ENCODE measurements at places on chromosomes 11 and 22. TPM values are rescaled to one million over a fixed set of nuclear protein-coding genes. Genes with fewer than 3 reads are reported as not detected.

Gene OR8G1
- not detected for total RNA-seq

Gene DNAJB7
- not detected for total RNA-seq

Gene SMIM35
- total RNA-seq: 0.55 TPM

Gene PIK3IP1
- total RNA-seq: 57.8 TPM

Gene CNTN5
- not detected for total RNA-seq

Gene BTBD18
- not detected for total RNA-seq

Gene HSPB2
- total RNA-seq: not detected

DNA sequence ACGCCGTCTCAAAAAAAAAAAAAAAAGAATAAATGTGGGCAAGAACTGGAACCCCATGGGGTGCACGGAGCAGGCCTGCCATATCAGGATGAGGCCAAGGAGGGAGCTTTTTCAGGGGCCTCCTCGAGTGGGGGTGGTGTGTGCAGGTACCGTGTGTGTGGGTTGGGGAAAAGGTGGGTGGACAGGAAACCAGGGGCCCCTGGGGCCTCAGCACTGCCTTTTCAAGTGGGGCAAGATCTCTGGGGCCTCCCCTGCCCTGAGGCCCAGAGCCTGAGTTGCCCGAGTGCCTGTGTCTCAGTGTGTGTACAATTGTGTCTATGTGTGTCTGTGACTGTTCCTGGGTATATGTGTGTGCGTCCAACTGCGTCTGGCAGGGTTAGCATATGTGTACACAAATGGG lies 23.8 kb downstream of the TEF start:
- no peak overlapping the region for H3K27ac ChIP-seq
- DNase-seq: no peak
- no peaks in the 10 kb centered on the region for H3K27me3 ChIP-seq

- DNase-seq: no peak
- H3K27ac ChIP-seq: no peak overlapping the region
- no peaks in the 10 kb centered on the region for H3K36me3 ChIP-seq
- no peaks in the 10 kb centered on the region for H3K4me1 ChIP-seq
- H3K4me3 ChIP-seq: no peak overlapping the region
- H3K27me3 ChIP-seq: no peaks in the 10 kb centered on the region
These were observed 20.3 kb downstream of the OR5J2 start for GRCh38 chr11:56196705-56197104.

DNA sequence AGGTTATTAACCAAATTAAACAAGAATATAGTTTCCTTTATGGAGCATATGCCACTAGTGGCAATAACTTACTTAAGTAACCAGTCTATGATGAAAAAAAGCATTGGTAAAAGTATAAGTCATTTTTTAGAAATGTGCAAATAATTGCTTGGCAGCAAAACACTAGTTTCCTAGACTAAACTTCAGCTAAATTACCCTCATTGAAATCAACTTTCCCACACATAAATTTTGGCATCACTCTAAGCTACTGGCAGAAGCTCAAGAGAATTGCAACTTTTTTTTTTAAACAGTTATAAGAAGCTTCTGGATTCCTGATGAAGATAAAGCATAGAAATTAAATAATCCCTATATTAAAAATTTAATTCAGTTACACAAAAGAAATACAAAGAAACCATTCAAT lies 12.5 kb downstream of the CCDC34 start:
- H3K27me3 ChIP-seq: no peaks in the 10 kb centered on the region
- DNase-seq: no peak
- H3K27ac ChIP-seq: no peak overlapping the region
- no peaks in the 10 kb centered on the region for H3K4me1 ChIP-seq

DNA sequence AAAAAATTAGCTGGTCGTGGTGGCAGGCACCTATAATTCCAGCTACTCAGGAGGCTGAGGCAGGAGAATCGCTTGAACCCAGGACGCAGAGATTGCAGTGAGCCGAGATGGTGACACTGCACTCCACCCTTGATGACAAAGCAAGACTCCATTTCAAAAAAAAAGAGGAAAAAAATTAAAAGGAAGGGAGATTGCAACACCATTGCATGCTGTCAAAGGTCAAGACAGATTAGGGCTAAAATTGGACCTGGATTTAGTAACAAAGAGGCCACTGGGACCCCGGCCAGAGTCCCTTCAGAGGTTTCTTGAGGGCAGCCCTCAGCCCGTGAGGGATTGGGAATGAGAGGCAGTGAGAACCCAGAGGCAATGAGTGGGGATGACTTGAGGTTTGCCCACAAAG lies 8.2 kb upstream of the MAFF start:
- H3K4me1 ChIP-seq: peaks cover 21% of the 10 kb centered on the region
- no peak overlapping the region for H3K4me3 ChIP-seq
- H3K36me3 ChIP-seq: no peaks in the 10 kb centered on the region
- H3K27ac ChIP-seq: no peak overlapping the region
- no peak for DNase-seq

GRCh38 chr11:124536520-124536919 lies 6.9 kb downstream of the OR8B12 start:
- H3K27me3 ChIP-seq: peaks cover 2% of the 10 kb centered on the region
- H3K4me3 ChIP-seq: no peak overlapping the region
- no peak overlapping the region for H3K27ac ChIP-seq
- H3K36me3 ChIP-seq: no peaks in the 10 kb centered on the region

GRCh38 chr22:19904174-19904856 lies 37.3 kb upstream of the COMT start:
- no peak overlapping the region for H3K27ac ChIP-seq
- no peaks in the 10 kb centered on the region for H3K27me3 ChIP-seq
- H3K4me3 ChIP-seq: no peak overlapping the region
- no peaks in the 10 kb centered on the region for H3K36me3 ChIP-seq
- no peaks in the 10 kb centered on the region for H3K4me1 ChIP-seq

DNA sequence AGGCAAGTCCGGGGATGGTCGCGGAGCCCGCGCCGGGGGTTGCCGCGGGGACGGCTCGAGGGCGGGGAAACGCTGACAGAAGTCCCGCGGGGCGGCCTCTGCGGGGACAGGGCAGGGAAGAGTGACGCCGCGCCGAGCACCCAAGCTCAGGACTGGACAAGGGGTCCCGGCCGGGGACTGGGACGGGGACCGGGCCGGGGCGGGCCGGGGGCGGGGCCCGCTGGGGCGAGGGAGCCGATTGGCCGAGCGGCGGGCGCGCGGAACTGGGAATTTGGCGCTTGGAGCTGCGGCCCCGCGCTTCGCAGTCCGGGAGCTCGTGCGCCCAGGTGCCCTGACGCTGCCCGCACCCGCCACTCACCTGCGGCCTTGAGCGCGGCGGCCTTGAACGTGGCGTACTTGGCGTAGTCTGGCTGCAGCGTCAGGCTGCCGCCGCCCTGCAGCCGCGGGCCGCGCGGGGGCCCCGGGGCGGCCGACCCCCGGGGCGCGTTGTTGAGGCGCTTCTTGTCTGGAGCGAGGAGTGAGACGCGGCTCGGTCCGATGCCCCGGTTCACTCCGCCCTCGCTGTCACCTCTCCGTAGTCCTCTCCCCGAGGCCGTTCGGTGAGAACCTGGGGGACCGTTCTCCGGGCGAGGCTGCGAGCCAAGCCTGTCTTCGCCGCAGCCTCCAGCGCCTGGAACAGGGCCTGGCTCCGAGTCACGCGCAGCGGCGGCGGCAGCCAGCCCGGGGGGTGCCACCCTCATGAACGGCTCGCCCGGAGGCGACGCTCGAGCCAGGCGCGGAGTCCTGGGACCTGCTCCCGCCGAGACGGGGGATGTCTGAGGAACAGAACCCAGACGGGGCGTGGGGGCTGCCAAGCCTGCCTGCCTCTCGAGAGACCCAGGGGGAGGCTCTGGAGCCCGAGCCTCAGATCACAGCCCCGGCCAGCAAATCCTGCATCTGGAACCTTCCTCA lies 4.5 kb downstream of the SHISA8 start:
- peaks cover 37% of the 10 kb centered on the region for H3K4me1 ChIP-seq
- H3K36me3 ChIP-seq: peaks cover 13% of the 10 kb centered on the region
- no peak overlapping the region for H3K27ac ChIP-seq
- H3K27me3 ChIP-seq: peaks cover 38% of the 10 kb centered on the region
- peak; percentile 35 for DNase-seq

- no peaks in the 10 kb centered on the region for H3K27me3 ChIP-seq
- H3K27ac ChIP-seq: no peak overlapping the region
- H3K36me3 ChIP-seq: no peaks in the 10 kb centered on the region
These were observed 1188.2 kb upstream of the RAG2 start for GRCh38 chr11:37786214-37786755.

DNA sequence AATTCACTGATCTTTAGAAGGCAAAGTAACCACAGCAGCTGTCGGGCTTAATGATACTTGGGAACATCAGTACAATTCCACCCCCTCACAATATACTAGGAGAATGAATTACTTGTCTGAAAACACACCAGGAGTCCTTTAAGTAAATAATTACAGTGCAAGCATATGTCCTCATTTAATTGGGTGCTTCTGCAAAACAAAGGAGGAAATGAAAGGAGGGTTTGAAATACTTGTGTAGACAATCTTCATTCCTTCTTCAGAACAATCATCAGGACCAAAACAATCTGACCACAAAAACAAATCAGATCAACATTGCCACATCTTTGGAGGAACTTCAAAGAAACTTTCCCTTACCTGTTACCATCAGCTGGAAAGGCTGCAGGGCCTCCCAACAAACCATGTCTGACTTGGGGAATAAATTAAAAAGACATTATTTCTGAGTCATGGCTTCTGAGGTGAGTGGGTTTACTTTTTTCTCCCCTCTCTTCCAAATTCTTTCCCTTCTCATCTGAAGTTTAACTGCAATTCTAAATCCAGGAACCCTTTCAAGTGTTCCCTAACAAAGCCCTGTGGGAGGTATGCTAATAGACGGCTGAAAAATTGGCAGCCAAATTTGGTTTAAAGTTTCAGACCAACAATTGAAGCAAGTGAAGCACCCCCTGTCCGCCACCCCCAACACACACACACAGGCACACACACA lies 12.5 kb upstream of the CCDC117 start:
- peaks cover 3% of the 10 kb centered on the region for H3K36me3 ChIP-seq
- DNase-seq: no peak
- no peak overlapping the region for H3K27ac ChIP-seq
- H3K27me3 ChIP-seq: peaks cover 2% of the 10 kb centered on the region
- H3K4me1 ChIP-seq: peaks cover 7% of the 10 kb centered on the region

- H3K36me3 ChIP-seq: no peaks in the 10 kb centered on the region
- no peak overlapping the region for H3K4me3 ChIP-seq
- H3K27ac ChIP-seq: no peak overlapping the region
- H3K4me1 ChIP-seq: no peaks in the 10 kb centered on the region
These were observed 117.8 kb downstream of the FAM76B start for GRCh38 chr11:95671768-95672167.

DNA sequence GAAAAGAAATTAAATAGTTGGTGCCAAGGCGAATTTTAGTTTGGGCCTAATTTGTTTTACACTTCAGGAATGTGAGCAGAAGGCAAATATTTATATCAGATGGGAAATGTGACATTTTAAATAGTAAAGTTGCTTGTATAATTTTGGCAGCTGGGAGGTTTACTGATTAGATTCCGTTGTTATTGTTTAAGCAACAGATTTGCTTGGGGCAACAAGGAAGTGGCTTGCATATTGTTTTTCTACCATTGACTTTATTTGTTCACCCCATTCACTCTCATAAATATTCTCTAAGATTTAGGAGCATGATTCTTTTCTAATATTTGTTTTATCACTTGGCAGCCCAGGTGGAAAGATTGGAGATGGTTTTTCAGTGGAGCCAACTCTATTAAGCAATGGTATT lies 40.5 kb upstream of the RAG2 start:
- H3K4me3 ChIP-seq: no peak overlapping the region
- no peaks in the 10 kb centered on the region for H3K36me3 ChIP-seq
- DNase-seq: no peak
- H3K4me1 ChIP-seq: no peaks in the 10 kb centered on the region
- H3K27me3 ChIP-seq: peaks cover 11% of the 10 kb centered on the region
- no peak overlapping the region for H3K27ac ChIP-seq

DNA sequence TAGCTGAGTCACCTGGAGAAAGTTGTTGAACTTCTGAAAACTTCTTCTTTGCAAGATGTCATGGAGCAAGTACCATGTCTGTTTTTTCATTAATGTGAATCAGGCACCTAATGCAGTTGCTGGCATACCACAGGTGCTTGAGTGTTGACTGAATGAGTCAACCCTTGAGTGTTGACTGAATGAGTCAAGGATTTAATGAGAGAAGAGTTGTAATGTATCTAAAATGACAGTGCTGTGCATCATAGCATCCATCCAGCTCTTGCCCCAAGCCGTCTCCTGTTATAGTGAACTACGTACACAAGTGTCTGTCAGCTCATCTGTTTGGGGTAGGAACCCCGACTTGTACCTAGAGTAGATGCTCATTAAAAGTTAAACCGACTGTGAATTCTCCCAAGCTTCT lies 93.1 kb downstream of the CWC15 start:
- no peak for DNase-seq
- H3K27me3 ChIP-seq: no peaks in the 10 kb centered on the region
- no peak overlapping the region for H3K4me3 ChIP-seq
- H3K4me1 ChIP-seq: peaks cover 17% of the 10 kb centered on the region
- no peaks in the 10 kb centered on the region for H3K36me3 ChIP-seq

DNA sequence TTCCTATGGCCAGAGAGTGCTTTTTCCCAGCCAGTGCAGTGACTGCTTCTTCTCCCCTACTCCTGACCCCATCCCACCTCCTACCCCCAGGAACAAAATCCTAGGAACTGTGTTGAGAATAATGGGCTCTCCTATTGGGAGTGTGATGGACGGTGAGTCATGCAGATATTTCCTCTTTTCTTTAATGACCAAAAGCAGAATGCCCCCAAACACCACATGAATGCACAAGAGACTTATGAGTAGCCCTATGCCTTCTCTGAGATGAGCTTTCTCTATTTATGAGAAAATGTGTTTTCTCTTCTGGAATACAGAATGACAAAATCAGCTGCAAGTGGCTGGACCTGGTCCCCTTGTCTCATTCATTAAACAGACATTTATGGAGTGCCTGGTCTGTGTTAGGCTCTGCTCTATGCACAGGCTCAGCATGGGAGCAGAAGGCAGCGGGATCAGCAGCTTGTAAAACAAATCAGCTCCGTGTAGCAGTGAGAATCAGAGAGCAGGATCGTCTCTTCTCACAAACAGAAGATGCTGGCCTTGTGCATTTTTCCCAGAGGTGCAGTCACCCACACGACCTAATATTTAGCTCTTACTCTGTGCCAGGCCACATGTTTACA lies 47.5 kb upstream of the GALNT18 start:
- H3K27me3 ChIP-seq: peaks cover 16% of the 10 kb centered on the region
- H3K36me3 ChIP-seq: no peaks in the 10 kb centered on the region
- no peaks in the 10 kb centered on the region for H3K4me1 ChIP-seq
- no peak overlapping the region for H3K4me3 ChIP-seq
- no peak for DNase-seq
- no peak overlapping the region for H3K27ac ChIP-seq

Measured in activated CD4-positive, alpha-beta memory T cell treated with anti-CD3 and anti-CD28 coated beads, Interleukin-2, amount 10 ng/mL, durations not matched to agents 7 days and 5 days (primary cell).